ENCODE measurements at places on chromosomes 16 and 17.

GRCh38 chr17:10171581-10171981 is 26.8 kb downstream of the GAS7 start:
- DNase-seq = no peak

- DNase-seq = no peak
Measured at GRCh38 chr16:2598723-2599122, 60.9 kb downstream of the PDPK1 start.

DNA sequence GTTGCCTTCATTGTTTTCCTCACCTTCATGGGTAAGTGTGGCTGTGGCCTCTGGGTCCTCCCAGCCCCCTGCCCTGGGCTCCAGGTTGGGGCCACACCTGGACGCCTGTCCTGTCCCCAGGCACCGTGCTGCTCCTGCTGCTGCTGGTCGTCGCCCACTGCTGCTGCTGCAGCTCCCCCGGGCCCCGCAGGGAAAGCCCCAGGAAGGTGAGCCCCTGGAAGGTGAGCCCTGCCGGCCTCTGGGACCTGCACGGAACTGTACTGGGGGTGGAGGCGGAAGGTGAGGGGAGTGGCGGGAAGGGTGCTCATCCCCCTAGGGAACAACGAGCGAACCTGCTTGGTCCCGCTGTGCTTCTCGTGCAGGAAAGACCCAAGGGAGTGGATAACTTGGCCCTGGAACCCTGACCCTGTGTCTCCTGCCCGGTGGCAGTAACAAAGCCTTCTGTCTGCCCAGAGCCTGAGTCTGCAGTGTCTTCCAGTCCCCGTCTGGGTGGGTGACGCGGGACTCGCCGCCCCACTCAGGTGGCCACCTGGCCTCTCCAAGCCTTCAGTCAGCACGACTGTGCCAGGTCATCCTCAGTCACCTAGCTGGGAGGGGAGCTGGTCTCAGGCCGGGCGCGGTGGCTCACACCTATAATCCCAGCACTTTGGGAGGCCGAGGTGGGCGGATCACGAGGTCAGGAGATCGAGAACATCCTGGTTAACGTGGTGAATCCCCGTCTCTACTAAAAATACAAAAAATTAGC is 831 bp downstream of the SMIM22 start:
- DNase-seq = no peak

DNA sequence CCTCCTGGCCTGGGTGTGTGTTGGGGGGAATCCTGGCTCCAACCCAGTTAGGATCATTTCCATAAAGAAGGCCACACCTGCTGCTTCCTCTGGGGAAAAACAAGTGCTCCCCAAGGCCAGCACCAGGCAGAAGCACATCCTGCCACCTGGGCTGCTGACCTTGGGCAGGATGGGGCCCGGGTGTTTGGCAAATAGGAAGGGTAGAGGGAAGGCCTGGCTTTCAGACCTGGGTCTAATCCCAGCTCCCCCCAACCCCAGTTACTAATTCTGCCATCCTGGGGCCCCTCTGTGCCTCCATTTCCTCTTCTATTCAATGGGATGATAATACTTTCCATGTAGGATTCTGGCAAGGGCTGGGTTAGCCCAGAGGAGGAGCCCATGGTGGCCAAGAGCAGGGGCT is 3.0 kb upstream of the NLRC5 start:
- no peak for DNase-seq

- DNase-seq = no peak
Measured at GRCh38 chr17:65536573-65537342, 24.7 kb downstream of the AXIN2 start.

GRCh38 chr16:73610605-73611156 is 562.8 kb upstream of the ZFHX3 start:
- no peak for DNase-seq

DNA sequence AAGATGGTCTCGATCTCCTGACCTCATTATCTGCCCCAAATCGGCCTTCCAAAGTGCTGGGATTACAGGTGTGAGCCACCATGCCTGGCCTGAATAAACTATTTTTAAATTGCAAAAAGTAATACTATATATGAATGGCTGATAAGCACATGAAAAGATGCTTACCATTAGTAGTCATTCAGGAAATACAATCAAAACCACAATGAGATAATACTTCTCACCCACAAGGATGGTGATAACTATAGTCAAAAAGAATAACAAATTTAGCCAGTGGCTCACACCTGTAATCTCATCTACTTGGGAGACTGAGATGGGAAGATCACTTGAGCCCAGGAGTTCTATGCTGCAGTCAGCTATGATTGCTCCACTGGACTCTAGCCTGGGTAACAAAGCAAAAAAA is 2.4 kb upstream of the TACO1 start:
- DNase-seq = no peak

- no peak for DNase-seq
Measured at GRCh38 chr16:83100679-83101078, 473.9 kb downstream of the CDH13 start.

DNA sequence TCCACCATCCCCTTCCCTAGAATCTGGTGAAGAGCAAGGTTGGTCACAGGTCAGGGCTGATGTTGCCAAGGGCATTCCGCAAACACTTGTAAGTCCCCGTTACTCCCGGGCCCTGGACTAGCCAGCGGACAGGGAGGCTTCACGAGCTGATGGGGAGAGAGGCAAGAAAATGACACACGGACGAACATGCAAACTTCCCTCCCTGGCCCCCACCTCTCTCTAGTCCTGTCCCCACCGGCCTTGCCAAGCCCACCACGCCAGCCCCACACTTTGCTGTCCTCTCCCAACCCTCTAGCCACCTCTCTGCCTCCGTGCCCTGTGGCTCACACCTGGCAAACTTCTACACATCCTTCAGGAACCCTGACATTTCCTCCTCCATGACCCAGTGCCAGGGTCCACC is 54.8 kb downstream of the RPH3AL start:
- DNase-seq = no peak

DNA sequence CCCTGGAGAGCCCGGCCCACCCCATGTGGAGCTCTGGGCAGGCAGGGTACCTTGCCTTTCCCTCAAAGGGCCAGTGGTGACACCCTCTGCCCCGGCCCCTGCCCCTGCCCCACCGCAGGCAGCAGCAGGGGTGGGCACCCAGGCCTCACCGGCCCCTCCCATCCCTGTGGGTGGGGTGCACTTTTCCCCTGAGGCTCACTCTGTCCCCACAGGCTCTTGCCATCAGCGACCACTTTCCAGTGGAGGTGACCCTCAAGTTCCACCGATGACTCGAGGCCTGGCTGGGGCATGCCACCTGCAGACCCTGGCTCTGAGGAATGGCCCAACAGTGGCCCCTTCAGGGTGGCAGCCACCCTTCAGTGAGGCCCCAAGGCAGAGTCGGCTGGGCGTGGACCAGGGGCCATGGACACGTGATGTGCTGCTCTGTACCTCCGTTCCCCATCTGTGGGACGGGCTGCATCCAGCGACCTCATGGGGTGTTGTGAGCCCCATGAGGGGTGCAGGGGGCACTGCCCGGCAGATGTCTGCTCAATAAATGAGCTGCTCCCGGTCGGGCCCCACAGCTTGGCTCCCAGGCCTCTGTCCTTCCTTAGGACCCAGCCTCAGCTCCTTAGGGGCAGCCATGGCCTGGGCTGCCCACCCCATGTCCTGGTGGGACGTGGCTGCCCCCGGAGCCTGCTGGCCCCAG is 2.0 kb downstream of the DNASE1L2 start:
- no peak for DNase-seq

GRCh38 chr17:71970312-71970711 is 150.5 kb upstream of the SOX9 start:
- no peak for DNase-seq

DNA sequence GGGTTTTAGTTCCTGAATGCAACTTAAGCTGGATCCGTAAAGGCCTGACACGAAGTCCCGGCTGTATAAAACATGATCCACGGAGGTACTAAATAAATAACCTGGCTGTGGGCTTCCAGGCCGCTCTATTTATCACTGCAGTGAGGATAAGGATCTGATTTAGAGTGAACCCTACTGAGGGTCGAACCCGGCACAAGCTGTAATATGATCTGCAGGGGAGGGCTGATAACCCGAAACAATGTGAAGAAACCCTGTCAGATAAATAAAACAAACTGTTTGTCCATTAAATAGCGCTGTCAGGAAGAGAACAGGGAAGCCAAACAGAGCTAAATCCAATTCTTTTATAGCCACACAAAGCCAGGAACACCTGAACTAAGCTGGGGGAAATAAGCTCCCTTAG is 375.6 kb upstream of the SALL1 start:
- DNase-seq = no peak

DNA sequence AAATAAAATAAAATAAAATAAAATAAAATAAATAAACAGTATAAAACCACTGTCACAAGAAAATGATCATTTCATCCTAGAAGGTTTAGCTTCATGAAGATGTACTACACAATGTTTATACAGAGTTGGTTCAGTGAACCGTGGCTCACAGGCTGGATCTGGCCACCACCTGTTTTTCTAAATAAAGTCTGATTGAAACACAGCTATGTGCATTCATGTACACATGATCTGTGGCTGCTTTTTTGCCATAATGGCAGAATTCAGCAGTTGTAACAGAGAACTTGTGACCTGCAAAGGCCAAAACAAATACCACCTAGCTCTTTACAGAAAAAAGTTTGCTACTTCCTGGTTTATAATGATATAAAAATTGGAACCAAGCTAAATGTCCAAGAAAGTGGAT is 12.6 kb upstream of the RPRML start:
- no peak for DNase-seq

DNA sequence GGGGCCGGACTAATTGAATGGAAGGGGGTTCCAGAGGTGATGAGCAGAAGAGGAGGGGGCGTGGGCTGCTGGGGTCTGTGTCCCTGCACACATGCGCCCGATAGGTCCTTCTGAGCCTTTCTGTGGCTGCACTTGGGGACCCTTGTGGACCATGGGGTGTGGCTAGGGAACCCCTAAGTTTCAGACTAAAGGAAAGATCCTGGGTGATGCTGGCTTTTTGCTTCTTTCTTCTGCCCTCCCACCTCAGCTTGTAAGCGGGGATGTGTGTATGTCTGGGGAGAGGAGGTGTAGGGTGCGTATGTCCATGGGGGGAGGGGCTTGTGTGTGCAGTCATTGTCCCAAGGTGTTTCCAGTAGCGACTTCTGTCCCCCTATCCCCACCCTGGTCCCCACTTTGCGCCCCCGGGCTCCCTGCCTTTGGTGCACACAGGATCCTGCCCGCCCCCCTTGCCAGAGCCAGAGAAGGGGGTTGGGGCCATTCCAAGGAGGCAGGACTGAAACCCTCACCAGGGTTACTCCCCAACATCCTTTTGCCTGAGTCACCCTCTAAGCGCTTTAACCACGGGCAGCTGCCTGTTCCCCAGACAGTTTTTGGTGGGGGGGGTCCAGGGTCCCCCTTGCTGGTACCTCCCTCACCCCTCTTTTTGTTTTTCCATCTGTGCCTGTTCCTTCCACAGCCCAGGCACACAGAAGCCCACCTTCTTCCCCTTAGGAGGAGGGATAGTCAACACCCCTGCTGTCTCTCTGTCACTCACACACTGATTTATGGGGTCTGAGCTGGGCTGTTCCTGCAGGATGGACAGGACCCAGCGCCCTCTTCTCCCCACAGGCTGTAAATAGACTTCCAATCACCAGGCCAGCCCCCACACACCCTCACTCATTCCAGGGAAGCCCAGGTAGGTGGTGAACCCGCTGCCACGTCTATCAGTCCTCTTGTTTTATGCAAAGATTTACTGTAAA is 83.2 kb downstream of the ARHGAP23 start:
- no peak for DNase-seq

- DNase-seq = no peak
Measured at GRCh38 chr16:67936124-67936879, at the start of gene PSMB10. Gene PSMB10, minus strand, starts transcription at chr16:67936850. Its CDS starts 101 bp downstream, at chr16:67936749.

GRCh38 chr17:47730681-47731080 is 2.4 kb upstream of the TBX21 start:
- DNase-seq = no peak

- no peak for DNase-seq
Measured at GRCh38 chr17:36949461-36949927, 740 bp downstream of the AATF start.

GRCh38 chr16:30457256-30457655 is 11.6 kb upstream of the SEPHS2 start:
- DNase-seq = no peak

Measured in GM12878 (cell line).